ENCODE measurements at places on chromosomes 4 and X. TPM values are rescaled to one million over a fixed set of nuclear protein-coding genes. Genes with fewer than 3 reads are reported as not detected.
A peak's percentile ranks its signal among the peaks of the same experiment; 100 is the strongest.

ATP5ME gene
- total RNA-seq = 152 TPM

NDST3 gene
- total RNA-seq = not detected

ASMT gene
- 0.69 TPM for total RNA-seq

CT45A10 gene
- total RNA-seq = not detected

CXCL10 gene
- total RNA-seq = 2.6 TPM

EFHC2 gene
- 0.81 TPM for total RNA-seq

GCNA gene
- total RNA-seq = 4.8 TPM

HSFX2 gene
- not detected for total RNA-seq

GAGE1 gene
- not detected for total RNA-seq

GRCh38 chrX:2512501-2512900 lies 11.7 kb upstream of the DHRSX start:
- no peaks in the 10 kb centered on the region for H3K36me3 ChIP-seq
- no peaks in the 10 kb centered on the region for H3K4me1 ChIP-seq
- no peak for DNase-seq
- H3K27ac ChIP-seq = no peak overlapping the region
- H3K4me3 ChIP-seq = no peak overlapping the region

- H3K27me3 ChIP-seq = no peaks in the 10 kb centered on the region
- no peak overlapping the region for H3K27ac ChIP-seq
- no peak overlapping the region for H3K4me3 ChIP-seq
- no peaks in the 10 kb centered on the region for H3K4me1 ChIP-seq
- no peak for DNase-seq
- H3K36me3 ChIP-seq = no peaks in the 10 kb centered on the region
These were observed 26.3 kb upstream of the C4orf54 start for GRCh38 chr4:99683895-99684294.

DNA sequence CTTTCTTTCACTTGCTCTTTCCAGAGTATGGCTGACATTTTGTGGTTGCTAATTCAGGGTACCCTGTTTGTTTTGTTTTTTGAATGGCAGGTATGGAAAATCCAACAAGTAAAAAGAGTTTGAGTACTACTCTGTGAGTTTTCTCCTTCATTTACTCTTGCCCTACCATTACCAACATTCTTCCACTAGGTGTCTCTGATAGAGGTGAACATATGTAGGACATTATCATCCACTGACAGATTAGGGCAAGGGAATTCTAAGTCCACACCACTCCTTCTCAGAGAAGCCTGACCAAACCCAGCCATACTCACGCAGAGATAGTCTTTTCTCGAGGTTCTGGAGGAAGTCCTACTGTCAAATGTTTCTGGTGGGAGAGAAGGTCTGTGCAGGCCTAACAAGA lies 36.7 kb upstream of the HDAC8 start:
- no peaks in the 10 kb centered on the region for H3K4me1 ChIP-seq
- peaks cover 2% of the 10 kb centered on the region for H3K36me3 ChIP-seq
- H3K27me3 ChIP-seq = no peaks in the 10 kb centered on the region
- DNase-seq = no peak
- H3K27ac ChIP-seq = no peak overlapping the region
- H3K4me3 ChIP-seq = no peak overlapping the region

- no peak overlapping the region for H3K27ac ChIP-seq
- H3K4me1 ChIP-seq = peaks cover 3% of the 10 kb centered on the region
- DNase-seq = no peak
- H3K27me3 ChIP-seq = no peaks in the 10 kb centered on the region
- no peaks in the 10 kb centered on the region for H3K36me3 ChIP-seq
These were observed 44.6 kb downstream of the CXorf58 start for GRCh38 chrX:23952391-23952790.

- no peaks in the 10 kb centered on the region for H3K27me3 ChIP-seq
- DNase-seq = no peak
- H3K4me3 ChIP-seq = no peak overlapping the region
- H3K36me3 ChIP-seq = no peaks in the 10 kb centered on the region
- H3K27ac ChIP-seq = no peak overlapping the region
- no peaks in the 10 kb centered on the region for H3K4me1 ChIP-seq
These were observed 142.9 kb upstream of the ARX start for GRCh38 chrX:25158635-25159034.

- no peaks in the 10 kb centered on the region for H3K36me3 ChIP-seq
- H3K27me3 ChIP-seq = no peaks in the 10 kb centered on the region
- H3K27ac ChIP-seq = no peak overlapping the region
- no peak overlapping the region for H3K4me3 ChIP-seq
These were observed 127.4 kb downstream of the ANAPC10 start for GRCh38 chr4:144970597-144970996.

GRCh38 chr4:134915355-134915754 lies 713.8 kb upstream of the PABPC4L start:
- no peaks in the 10 kb centered on the region for H3K4me1 ChIP-seq
- H3K27ac ChIP-seq = no peak overlapping the region
- no peak for DNase-seq
- no peaks in the 10 kb centered on the region for H3K36me3 ChIP-seq
- H3K4me3 ChIP-seq = no peak overlapping the region
- H3K27me3 ChIP-seq = no peaks in the 10 kb centered on the region

DNA sequence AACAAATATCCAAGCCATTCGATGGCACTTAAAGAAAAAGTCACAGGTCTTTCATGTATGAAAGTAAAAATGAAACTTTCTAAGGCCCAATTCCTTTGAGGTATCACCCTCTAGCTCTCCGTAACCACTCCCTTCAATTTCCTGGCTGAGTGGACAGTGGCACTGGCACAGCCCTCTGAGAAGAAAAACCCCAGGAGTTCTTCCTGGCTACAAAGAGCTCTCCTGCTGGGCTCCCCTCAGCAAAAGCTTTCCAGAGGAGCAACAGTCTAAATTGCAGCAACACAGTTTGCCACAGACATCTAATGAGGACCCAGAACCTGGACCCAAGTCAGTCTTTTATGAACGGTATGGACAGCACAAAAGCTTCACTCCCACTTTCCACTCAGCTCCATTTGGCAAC lies 71.8 kb downstream of the FUNDC1 start:
- H3K27ac ChIP-seq = no peak overlapping the region
- H3K36me3 ChIP-seq = no peaks in the 10 kb centered on the region
- no peak overlapping the region for H3K4me3 ChIP-seq

GRCh38 chr4:19319607-19320006 lies 932.1 kb upstream of the SLIT2 start:
- H3K4me1 ChIP-seq = no peaks in the 10 kb centered on the region
- no peak overlapping the region for H3K4me3 ChIP-seq
- no peak overlapping the region for H3K27ac ChIP-seq
- H3K27me3 ChIP-seq = no peaks in the 10 kb centered on the region

GRCh38 chrX:69014200-69014599 lies 151.1 kb downstream of the PJA1 start:
- H3K4me1 ChIP-seq = no peaks in the 10 kb centered on the region
- H3K4me3 ChIP-seq = no peak overlapping the region
- H3K36me3 ChIP-seq = no peaks in the 10 kb centered on the region
- H3K27ac ChIP-seq = no peak overlapping the region
- no peaks in the 10 kb centered on the region for H3K27me3 ChIP-seq

- H3K4me1 ChIP-seq = no peaks in the 10 kb centered on the region
- H3K36me3 ChIP-seq = no peaks in the 10 kb centered on the region
- H3K27me3 ChIP-seq = no peaks in the 10 kb centered on the region
- no peak overlapping the region for H3K27ac ChIP-seq
- no peak for DNase-seq
These were observed 36.5 kb downstream of the MAOB start for GRCh38 chrX:43845776-43846175.

DNA sequence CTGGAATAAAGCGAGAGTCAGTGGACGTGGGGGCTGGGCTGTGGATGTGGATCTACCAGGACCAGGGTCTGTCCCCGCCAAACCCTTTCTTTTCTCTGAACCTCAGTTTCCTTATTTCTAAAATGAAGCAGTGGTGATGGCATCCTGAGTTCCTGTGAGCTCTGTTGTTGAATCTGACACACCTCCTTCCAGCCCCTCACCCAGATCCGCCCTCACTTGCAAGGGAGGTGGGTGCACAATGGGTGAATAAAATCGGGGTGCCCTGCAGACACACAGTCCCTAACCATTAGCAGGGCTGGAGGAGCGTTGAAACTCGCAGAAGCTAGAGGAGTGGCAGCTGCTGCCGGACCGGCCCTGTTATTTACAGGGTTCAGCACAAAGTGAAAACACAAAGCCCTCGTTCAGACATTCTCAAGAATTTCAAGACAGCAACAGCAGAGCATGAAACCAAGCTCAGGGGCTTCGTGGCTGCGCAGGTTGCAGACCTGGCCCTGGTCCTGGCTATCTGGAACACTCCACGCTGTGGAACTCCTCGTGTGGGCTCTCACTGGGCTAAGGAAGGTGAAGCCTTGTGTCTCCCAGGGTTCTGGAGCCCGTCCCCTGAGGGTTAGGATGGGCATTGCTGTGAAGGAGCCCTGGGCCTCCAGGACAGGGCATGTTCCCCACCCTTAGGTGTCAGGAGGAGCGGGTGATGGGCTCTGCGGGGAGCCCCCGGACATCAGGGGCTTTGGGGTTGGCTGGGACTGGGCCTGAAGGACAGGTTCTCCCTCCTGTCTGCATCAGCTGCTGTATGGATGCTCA lies 42.9 kb downstream of the PSAPL1 start:
- H3K27ac ChIP-seq = no peak overlapping the region
- H3K27me3 ChIP-seq = no peaks in the 10 kb centered on the region
- DNase-seq = peak; percentile 39
- no peak overlapping the region for H3K4me3 ChIP-seq
- no peaks in the 10 kb centered on the region for H3K4me1 ChIP-seq
- no peaks in the 10 kb centered on the region for H3K36me3 ChIP-seq

GRCh38 chr4:114598191-114599121 lies at the start of gene UGT8:
Gene UGT8, plus strand, starts transcription at chr4:114598807. Its CDS starts 24,074 bp downstream, at chr4:114622881.
- DNase-seq = no peak
- peak within 1 kb of the TSS; percentile 43 for H3K4me3 ChIP-seq
- no peaks in the 10 kb centered on the region for H3K4me1 ChIP-seq
- H3K36me3 ChIP-seq = no peaks in the 10 kb centered on the region
- no peak within 1 kb of the TSS for H3K27ac ChIP-seq
- no peaks in the 10 kb centered on the region for H3K27me3 ChIP-seq

DNA sequence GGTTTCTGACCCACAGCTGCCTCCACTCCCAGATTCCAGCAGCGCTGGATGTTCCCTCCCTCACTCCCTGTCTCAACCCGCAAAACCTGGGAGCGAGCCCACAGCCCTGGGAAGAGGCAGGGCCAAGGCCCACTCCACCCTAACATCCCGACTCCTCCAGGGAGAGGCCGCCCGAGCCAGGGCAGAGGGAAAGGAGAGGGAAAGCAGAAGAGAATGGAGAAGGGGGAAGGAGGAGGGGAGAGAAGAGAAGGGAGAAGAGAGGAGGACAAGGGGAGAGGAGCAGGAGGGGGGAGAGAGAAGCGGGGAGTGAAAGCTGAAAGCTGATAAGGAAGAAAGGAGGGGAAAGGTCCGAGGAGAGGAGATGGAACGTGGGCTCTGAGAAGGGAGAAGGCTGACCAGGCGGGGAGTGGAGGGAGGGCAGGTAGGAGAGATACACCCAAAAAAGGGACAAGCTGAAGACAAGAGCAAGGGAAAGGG lies 120.2 kb upstream of the PJA1 start:
- no peaks in the 10 kb centered on the region for H3K4me1 ChIP-seq
- H3K36me3 ChIP-seq = no peaks in the 10 kb centered on the region
- no peak for DNase-seq
- H3K4me3 ChIP-seq = peak overlapping the region; percentile 21
- H3K27me3 ChIP-seq = no peaks in the 10 kb centered on the region

DNA sequence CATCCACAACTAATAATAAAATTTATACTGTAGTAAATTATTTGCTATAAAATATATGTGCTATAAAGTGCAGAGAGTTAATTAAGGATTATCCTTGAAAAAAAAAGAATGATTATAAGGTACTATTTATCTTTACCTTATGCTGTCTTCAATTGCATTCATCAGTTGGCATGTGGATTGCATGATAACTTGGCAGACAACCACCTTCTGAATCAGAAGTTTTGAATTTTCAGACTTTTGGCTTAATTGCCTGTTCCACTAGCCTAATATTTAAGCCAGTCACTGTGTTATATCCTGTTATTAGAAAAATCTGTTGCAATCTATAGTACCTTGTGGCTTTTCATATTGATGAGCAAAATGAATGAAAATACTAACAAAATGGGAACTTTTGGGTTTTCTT lies 1040.3 kb upstream of the PCDH10 start:
- H3K4me1 ChIP-seq = no peaks in the 10 kb centered on the region
- H3K4me3 ChIP-seq = no peak overlapping the region
- no peaks in the 10 kb centered on the region for H3K27me3 ChIP-seq

- H3K36me3 ChIP-seq = no peaks in the 10 kb centered on the region
- H3K4me3 ChIP-seq = no peak overlapping the region
- H3K27ac ChIP-seq = no peak overlapping the region
- no peaks in the 10 kb centered on the region for H3K27me3 ChIP-seq
- no peaks in the 10 kb centered on the region for H3K4me1 ChIP-seq
- DNase-seq = no peak
These were observed 47.9 kb downstream of the SOWAHB start for GRCh38 chr4:76850010-76850441.

DNA sequence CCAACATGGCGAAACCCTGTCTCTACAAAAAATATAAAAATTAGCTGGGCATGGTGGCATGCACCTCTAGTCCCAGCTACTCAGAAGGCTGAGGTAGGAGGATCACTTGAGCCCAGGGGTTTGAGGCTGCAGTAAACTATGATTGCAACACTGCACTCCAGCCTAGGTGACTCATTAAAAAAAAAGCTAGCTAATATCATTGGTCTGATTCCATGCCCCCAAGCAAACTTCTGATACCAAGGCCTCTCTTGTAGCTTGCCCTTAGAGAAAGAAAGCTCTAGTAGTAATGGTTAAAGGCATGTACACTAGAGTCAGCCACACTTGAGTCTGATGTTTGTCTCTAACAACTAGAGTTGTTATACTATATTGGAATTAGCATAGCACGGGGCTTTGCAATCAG lies 32.6 kb upstream of the PHF8 start:
- H3K4me3 ChIP-seq = no peak overlapping the region
- no peaks in the 10 kb centered on the region for H3K4me1 ChIP-seq
- no peak for DNase-seq
- H3K27ac ChIP-seq = no peak overlapping the region
